ENCODE measurements at places on chromosomes 13 and 19.
A peak's percentile ranks its signal among the peaks of the same experiment; 100 is the strongest.

- DNase-seq: no peak
Observed at GRCh38 chr13:100825557-100825956, 151.0 kb upstream of the TMTC4 start.

DNA sequence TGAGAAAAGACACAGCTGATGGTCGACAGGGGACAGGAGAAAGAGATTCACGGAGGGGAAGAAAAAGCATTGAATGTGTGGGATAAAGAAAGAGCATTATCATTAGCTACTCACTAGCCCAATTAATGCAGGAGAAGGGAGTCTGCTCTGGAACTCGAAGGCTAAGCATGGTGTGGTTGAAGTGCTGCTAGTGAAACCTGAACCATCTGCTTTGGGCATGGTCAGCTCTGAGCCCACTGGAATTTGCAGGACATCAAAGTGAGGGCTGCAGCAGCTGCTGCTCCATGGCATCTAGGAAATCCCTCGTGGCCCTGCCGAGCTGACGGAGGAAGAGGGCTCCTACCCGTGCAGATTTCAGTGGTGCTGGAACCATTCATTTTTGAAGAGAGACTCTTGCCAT lies 320.3 kb downstream of the ATP8A2 start:
- DNase-seq: no peak

DNA sequence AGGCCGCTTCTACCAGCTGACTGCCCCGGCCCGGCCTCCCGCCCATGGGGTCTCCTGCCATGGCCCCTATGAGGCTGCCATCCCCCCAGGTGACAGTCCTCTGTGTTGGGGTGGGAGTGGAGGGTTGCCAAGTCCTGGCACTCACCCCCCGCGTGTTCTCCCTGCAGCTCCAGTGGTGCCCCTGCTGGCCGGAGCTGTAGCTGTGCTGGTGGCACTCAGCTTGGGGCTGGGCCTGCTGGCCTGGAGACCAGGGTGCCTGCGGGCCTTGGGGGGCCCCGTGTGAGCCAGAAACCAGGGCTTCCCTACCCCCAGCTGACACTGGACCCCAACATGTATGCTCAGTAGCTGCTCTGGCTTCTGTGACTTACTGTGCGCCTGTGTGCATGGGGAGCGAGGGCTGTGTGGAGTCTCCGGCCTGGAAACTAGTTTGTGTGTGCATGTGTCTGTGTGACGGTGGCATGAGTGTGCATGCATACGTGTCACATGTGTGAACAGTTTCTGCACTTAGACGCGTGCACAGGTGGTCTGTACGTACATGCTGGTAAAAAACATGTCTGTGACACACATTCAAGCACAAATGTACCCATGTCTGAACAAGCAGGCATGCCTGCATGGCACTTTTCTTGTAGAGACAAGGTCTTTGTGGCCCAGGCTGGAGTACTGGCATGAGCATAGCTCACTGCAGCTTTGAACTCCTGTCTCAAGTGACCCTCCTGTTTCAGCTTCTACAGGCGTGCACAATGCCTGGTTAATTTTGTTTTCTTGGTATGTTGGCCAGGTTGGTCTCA lies 4.9 kb downstream of the ACP4 start:
- no peak for DNase-seq

- DNase-seq: no peak
Observed at GRCh38 chr13:90105276-90105675, 1242.2 kb upstream of the MIR17HG start.

DNA sequence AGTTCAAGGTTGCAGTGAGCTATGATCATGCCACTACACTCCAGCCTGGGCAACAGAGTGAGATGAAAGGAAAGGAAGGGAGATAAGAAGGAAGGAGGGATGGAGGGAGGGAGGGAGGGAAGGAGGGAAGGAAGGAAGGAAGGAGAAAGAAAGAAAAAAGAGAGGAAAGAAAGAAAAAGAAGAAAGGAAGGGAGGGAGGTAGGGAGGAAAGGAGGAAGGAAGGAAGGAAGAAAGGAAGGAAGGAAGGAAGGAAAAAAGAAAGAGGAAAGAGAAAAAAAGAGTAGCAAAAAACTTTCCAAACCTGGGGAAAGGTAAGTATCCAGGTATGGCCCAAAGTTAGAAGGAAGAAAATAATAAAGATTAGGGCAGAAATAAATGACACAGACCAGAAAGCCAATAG lies 7.1 kb downstream of the ZFP14 start:
- DNase-seq: no peak

DNA sequence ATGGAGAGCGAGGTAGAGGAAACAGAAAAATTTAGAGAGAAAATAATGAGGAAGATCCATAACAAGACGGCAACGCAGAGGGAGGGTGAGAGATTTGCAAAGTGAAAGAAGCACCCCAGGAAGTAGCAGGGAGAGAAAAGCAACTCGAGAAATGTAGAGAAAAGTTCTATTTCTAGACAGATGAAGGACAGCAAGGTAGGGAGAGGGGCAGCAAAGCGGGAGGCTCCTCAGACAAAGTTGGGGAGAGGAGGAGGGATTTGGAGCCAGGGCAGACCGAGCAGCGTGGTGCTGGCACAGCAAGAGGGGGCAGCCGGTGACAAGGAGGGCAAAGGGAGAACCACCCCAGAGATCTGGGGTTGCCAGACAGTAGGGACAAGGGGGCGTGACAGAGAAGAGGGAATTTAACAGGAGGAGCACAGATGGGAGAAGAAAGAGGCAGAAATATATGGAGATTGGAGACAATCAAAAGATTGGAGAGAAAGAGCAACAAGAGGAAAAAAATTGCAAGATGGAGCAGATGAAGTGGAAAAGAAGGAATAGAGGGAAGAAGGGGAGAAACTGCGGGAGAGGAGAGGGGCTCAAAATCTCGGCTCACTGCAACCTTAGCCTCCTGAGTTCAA lies 989 bp downstream of the ZNF766 start:
- DNase-seq: no peak

DNA sequence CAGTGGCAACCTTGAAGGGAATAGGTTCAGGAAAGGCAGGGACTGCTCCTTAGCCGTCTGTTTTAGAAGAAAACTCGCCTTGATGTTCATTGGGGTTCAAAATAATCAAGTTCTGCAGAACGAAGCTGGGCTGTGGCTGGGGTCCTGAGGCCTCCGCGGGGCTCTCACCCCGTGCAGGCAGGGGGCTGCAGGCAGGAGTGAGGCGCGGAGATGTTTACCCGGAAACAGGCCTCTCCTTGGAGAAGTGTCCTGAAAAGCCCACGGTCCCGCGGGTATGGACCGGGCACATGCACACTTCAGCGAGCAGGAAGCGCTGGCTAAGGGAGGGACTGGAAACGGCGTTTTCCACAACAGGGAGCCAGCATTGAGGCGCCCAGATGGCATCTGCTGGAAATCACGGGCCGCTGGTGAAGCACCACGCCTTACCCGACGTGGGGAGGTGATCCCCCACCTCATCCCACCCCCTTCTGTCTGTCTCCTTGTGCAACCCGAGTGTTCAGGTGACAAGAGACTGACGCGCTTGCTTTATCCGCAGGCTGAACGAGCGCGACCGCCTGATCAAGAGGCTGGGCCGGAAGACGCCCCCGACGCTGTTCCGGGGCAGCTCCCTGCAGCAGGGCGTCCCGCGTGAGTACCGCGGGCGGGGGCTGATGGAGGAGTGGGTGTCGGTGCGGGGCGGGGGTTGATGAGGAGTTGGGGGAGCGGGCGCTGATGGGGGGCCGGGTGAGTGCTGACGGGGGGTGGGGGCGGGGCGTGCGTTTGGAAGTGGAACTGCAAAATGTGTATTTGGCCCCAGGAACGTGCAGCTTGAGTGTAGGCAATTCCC lies 39.6 kb downstream of the SHISA2 start:
- DNase-seq: no peak

DNA sequence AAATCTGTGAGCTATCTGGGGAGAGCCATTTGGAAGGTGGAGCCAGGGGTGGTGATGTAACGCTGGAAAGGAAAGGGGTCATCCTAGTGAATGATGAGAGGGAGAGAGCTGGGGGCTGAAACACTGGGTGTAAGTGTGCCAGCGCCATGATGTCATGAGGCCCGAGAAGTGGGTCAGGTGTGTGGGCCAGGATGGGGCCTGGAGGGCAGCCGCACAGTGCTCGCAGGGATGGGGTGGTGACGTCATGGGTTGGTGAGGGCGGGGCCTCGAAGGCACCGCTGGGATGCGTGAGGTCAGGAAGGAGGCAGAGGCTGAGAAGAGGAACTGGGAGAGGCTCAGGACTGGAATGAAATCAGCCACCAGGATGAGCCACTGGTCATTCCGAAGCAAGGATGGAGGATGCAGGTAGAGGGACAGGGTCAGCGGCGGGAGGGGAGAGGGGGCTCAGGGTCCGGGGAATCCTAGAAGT lies 4.4 kb downstream of the CCDC61 start:
- DNase-seq: no peak

GRCh38 chr19:20271215-20271926 lies 104.4 kb downstream of the ZNF486 start:
- no peak for DNase-seq

DNA sequence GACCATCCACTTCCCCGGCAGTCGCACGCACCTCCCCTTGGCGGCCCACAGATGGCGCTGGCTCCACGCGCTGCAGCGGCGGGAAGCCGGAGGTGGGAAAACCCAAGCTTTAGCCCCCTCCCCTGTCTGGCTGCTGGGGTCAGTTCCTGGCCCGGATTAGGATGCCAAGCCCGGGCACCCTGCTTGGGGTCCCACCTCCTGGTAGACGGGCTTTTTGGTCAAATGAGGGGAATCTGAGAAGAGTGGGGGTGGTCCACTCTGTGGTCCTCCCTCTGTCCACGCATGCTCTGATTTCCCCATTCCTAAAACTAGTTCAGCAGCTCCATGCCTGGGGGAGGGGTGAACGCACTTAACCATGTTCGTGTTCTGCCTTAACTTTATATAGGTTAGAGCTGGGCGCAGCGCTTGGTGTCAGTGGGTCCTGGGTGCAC lies 8.1 kb upstream of the ADGRE2 start:
- DNase-seq: peak; percentile 49

- no peak for DNase-seq
Observed at GRCh38 chr13:46403851-46404732, 17.0 kb upstream of the RUBCNL start.

- no peak for DNase-seq
Observed at GRCh38 chr19:48487544-48487943, 18.4 kb downstream of the CYTH2 start.

- DNase-seq: no peak
Observed at GRCh38 chr13:110957181-110957884, 42.5 kb upstream of the ANKRD10 start.

- no peak for DNase-seq
Observed at GRCh38 chr19:30020189-30020588, 78.2 kb downstream of the URI1 start.

DNA sequence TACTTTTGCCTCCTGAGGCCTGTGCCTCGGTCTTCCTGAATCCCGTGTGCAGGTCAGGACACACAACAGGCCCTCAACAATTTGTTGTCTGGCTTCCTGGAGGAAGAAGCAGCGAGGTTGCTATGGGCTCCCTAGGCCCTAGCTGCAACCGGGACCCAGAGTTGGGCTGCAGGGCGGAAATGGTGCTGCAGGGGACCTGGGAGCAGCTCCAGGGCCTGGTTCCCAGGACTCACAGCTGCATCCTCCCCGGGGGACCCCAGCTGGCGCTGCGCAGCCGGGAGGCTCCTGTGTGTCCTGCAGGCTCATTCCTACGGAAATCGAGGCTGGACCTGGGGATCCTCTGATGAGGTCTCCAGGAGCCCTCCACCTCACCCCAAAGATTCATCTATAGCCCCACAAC lies 999 bp upstream of the TNFAIP8L1 start:
- no peak for DNase-seq

DNA sequence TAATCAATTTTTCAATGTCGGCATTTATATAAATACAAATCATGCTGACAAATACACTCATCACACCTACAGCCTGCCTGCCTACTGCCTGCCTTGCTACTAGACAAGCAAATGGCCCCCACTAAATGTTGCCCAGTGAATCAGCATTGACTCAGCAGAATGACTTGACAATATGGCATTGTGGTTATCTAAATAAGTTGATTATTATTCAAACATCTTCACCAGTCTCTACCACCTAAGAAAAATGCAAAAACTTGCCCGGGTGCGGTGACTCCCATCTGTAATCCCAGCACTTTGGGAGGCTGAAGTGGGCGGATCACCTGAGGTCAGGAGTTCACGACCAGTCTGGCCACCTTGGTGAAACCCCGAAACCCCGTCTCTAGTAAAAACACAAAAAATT lies 296.1 kb downstream of the PCDH9 start:
- DNase-seq: no peak

DNA sequence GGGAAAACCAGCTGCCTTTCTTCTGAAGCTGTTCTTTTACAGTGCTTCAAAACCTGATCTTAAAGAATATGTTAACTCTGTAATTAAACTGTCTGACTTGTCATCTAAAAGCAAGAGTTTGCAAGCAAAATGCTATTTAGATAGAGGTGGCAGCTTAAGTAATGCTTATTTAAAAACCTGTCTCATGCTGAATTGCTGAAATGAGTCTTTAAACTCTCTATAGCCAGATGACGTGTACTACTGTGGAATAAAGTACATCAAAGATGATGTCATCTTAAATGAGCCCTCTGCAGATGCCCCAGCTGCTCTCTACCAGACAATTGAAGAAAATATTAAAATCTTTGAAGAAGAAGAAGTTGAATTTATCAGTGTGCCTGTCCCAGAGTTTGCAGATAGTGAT lies 22.9 kb downstream of the ITM2B start:
- DNase-seq: no peak

GRCh38 chr13:99363949-99364348 lies 56.8 kb upstream of the GPR183 start:
- no peak for DNase-seq

GRCh38 chr19:30625947-30626625 lies 253.9 kb downstream of the ZNF536 start:
- DNase-seq: no peak

GRCh38 chr13:30331331-30331771 lies 24.0 kb upstream of the KATNAL1 start:
- no peak for DNase-seq

GRCh38 chr19:42051166-42052115 lies 18.6 kb downstream of the GRIK5 start:
- DNase-seq: no peak

- no peak for DNase-seq
Observed at GRCh38 chr13:80666782-80667552, 326.0 kb upstream of the SPRY2 start.

DNA sequence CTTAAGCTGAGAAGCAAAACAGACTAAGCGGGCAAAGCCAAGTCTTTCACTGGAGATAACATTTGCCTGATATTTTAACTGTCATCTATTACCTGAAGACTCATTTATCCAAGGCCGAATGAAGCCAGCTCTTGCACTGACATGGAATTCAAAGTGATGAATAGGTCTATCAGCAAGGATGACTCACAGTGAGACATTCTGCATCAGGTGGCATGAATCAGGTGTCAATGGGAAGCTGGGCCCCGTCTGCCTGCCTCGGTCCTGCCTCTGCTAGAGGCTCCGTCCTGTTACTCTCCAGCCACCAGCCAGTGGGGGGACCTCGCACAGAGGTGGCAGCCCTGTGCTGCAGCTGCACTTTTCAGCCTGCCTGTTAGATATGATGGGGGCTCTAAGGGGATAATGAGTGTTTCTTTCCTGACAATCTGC lies 23.5 kb downstream of the STARD13 start:
- no peak for DNase-seq

DNA sequence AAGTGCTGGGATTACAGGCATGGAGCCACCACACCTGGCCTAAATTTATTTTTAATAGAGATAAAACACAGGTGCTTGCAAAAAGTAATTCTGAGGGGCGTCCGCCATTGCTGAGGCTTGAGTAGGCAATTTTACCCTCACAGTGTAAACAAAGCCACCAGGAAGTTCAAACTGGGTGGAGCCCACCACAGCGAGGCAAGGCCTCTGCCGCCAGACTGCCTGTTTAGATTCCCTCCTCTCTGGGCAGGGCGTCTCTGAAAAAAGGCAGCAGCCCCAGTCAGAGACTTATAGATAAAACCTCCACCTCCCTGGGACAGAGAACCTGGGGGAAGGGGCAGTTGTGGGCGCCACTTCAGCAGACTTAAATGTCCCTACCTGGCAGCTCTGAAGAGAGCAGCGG lies 50.7 kb downstream of the B3GLCT start:
- DNase-seq: no peak
